ENCODE measurements at places on chromosomes 6 and 20.
A peak's percentile ranks its signal among the peaks of the same experiment; 100 is the strongest.

DNA sequence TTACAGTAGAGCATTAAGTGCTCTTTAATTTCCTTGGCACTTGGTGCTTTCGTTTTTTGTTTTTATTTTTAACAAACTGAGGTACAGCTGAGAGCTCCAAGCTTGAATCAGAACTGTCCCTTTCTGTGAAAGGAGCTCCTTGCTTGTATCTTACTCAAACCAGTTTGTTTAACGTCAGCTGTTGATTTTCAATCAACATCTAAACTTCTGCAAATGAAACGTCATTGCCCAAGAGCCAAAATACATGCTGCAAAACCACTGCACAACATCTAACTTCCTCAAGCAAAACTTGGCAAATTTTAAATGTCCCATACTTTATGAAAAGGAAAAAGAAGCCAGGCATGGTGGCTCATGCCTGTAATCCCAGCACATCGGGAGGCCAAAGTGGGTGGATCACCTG, 15.2 kb downstream of the VNN2 start:
- no peak for DNase-seq

- DNase-seq = no peak
These were observed 261.0 kb upstream of the RIN2 start for GRCh38 chr20:19497064-19497463.

- no peak for DNase-seq
These were observed 2.7 kb downstream of the EPB41L2 start for GRCh38 chr6:131060311-131060710.

GRCh38 chr20:41335591-41335990, 5.0 kb upstream of the LPIN3 start:
- DNase-seq = no peak

DNA sequence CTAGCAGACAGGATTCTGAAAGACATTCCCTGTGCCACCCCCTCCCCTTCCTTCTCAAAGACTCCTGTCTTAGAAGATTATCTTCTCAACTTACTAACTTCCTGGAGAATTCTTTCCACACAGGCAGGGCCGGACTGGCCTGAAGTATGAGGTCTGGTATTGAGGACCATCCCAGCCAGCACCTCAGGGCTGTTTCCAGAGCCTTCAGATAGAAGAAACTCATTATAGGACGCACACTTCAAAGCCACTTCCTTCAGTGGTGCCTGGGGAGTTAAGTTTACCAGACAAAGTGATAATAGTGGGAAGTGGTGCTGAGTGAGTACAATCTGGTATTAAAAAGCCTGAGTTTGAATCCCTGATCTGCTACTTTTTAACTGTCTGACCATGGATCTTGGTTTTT, 15.6 kb downstream of the KCNS1 start:
- no peak for DNase-seq

DNA sequence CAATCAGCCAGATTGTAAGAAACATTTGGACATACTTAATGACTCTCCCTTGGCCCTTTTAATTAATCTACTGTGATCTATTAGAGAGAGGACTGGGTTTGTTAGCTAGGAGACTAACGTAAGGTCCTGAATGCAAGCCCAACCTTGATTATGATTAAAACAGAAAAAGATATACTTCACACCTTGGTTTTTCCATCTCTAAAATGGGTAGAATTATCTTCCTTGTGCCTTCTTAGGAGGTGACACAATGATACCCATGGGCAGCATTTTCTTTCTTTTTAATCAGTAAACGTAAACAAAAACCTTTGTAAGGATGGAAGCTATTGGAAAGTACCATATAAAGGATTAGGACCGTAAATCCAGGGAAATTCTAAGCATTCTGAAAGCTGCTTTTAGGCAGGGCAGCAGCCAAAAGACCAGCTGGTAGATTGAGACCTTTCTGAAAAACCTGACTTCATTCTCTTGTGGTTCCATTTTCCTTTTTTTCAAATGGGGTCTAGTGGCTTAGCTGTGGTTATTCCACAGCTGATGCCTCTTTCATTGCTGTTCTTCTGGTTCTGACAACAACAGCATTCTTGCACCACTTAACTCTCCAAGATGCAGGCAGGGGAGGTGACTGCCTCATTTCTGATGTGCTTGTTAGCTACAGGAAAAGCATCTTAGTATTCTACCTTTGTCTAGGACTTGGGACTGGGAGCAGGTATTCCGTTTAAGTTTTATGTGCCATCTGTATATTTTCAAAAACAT, 27.4 kb downstream of the RREB1 start:
- DNase-seq = no peak

DNA sequence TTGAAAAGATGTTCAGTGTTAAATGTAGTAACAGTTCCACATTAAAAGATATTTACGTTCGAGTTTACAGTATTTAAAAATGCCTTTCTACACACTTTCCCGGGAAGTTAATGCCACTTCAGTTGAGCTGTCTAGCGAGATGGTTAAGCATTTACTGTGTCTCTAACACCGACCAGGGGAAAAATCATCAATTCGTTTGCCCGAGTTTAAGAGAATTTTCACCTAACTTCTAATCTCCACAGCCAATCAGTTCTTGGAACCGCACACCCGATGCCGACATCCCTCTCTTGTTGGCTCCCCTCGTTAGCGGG, 58.2 kb downstream of the FAM217A start:
- DNase-seq = no peak

DNA sequence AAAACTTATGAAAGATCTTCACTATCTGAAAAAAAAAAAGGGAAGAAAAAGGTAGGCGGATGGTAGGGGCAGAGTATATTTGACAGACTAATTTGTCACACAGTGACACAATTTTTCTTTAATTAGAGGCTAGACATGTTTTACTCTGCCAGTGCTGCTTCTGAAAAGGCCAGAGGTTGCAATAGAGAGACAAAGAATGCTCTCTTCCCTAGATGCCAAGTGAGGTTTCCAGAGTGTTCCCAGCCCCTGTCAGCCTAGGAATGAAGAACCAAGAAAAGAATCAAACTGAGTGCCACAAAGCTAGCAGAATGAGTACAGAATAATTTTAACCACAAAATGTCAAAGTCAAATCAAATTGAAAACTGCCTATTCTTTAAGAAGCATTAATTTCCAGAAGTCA, 13.0 kb downstream of the PNISR start:
- DNase-seq = no peak

GRCh38 chr6:47502920-47503319, 25.3 kb downstream of the CD2AP start:
- DNase-seq = no peak

DNA sequence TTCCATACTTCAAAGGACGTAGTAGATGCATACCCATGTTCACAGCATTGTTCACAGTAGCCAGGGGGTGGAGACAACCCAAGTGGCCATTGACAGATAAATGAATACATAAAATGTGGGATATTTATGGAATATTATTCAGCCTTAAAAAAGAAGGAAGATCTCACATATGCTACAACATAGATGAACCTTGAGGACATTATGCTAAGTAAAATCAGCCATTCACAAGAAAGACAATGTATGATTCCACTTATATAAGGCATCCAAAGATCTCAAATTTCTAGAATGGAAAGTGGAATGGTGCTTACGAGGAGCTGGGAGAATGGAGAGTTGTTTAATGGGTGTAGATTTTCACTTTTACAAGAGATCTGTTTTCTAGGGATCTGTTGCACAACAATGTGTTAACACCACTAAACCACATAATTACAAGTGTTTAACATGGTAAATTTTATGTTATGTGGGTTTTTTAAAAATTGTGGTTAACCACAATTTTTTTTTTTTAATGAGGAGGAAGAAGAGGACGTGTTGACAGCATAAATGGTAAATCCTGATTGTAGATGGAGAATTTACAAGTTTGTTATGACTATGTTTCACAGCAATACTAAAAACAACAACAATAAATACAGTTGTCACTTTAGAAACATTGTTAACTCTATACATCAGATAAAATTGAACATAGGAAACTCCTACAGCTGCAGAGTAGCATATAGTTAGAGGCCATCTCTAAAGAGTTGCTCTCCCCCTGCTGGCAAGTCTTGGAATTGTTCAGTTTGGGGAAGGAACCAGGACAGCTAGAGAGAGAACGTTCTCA, 41.6 kb downstream of the CCN2 start:
- peak; percentile 63 for DNase-seq
